ENCODE measurements at places on chromosomes 11 and 22.

DNA sequence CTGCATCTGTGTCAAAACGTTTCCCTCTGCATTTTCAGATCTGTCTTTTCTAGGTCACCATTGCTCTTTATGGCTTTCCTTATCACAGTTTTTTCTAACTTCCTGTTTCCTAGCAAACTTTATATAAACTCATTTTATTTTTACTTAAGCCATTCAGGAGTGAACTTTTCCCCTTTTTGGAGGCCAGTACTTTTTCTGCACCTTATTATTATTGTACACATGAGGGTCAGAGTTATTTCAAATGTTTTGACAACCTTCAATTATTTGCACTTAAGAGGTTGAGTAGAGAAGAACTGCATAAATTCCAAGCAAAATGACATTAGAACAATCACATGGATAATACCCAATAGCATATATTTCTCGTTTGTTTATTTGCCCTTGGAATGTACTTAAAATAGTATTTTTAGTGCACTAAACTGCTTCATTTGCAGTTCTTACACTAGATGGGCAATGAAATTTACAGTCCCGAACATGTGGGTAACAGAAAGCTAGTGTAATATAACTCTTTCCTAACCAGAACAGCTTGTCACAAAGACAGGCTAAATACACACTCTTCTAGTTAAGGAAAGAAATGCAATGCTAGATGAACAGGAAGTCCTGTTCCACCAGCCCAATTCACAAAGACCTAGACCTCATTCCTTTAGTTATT lies 79.5 kb downstream of the UBASH3B start:
- no peak for DNase-seq

DNA sequence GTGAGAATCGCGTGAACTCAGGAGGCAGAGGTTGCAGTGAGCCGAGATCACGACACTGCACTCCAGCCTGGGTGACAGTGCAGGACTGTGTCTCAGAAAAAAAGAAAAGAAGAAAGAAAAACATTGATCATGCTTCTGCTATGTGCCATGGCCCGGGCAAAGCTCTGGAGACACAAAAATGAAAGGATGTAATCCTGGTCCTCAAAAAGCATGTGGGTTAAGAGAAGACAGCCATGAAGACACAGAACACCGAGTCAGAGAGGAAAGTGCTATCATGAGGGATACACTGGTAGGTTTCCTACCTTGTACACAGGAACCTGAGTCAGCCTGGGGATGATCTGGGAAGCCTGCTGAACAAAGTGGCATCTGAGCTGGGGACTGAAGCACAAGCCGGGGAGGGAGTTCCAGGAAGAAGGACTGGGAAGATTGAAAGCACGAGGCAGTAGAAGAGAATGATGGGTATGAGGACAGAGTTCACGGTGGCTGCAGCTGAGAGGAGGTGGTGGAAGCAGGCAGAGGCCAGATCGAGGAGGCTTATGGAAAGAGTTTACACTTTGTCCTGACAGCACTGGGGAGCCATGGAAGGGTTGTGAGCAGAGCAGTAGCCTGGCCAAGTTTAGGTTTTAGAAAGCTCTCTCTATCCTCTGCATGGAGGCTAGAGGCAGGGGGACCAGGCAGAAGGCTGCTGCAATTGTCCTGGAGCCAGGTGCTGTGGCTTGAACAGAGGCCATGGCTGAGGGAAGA lies 9.9 kb upstream of the MAFF start:
- DNase-seq, result no peak

DNA sequence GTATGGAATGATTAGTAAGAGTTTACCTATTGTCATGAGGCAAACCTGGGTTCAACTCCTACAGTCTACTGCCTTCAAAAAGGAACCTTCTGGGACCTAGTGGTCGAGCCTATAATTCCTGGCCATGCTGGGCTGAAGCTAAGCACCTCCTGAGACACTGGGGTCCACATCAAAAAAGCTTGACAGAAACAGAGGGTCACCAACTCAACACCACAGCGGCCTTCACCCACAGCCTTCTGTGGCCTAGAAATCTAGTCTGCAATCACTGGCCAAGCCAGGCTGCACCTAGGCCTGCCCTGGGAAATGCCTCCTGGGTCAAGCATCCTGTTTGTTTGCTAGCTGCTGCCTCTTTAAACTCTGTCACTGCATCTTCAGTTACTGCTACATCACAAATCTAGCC lies 153.9 kb upstream of the C11orf58 start:
- DNase-seq, result no peak

DNA sequence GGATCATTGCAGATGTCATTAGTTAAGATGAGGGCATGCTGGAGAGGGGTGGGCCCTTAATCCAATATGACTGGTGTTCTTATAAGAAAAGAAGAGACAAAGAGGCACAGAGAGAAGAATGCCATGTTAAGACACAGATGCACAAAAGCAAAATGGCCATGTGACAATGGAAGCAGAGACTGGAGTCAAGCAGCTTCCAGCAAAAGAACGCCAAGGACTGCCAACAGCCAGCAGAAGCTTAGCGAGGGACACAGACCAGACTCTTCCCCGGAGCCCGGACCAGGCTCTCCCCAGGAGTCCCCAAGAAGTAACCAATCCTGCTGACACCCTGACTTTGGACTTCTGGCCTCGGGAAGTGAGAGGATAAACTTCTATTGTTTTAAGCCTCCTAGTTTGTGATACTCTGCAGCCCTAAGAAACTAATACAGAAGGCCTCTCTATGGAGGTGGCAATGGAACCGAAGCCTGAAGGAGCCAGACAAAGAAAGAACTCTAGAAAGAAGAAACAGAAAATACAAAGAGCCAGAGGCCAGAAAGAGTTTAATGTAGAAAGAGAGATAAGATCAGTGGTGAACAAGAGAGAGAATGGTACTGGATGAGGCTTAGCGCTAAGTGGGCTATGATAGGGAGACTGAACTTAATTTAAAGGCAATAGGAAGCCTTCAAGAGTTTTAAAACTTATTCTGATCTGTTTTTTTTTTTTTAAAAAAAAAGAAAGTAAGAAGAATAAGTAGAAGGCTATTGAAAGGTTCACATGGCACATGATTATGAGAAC lies 27.7 kb downstream of the PRCP start:
- DNase-seq, result no peak

DNA sequence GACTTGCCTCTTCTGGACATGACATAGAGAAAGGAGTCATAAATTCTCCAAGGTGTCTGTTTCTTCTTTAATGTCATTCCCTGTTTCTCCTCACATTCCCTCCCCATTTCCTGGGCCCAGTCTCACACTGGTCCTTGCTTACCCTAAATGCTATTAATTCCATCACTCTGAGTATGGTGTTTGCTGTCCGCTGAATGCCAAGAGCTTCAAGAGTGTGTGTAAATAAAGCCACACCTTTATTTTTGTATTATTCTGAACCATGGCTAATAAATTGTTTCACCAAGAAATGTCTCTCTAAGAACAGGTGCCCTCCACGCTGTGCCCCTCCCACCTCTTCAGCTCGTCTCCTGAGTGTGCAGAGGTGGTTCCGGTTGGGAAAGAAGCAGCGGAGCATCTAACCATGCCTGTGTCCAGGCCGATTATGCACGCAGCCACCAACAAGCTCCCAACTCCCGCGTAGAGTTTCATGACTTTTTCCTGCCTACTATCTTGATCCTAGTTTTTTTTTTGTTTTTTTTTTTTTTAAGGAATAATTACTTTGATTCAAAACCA lies 8.6 kb downstream of the TMEM121B start:
- no peak for DNase-seq

GRCh38 chr11:2932850-2933251 lies 3.6 kb upstream of the PHLDA2 start:
- DNase-seq, result no peak

DNA sequence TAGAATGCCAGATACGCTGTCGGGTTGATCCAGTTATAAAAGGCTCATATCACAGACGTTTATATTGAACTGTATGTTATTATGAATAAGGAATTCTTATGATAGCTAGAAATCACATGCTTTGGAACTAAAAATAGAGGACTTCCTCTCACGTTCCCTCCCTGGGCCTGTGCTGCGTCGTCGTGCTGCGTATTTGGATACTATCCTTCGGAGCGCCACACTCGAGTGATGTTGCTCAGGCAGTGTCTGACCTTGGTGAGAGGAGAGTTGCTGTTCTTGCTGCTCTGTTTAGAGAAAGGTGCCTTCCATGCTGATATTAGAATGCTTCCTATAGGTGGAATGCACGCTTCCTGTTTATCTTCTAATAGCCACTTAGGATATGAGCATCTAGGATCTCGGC lies 20.2 kb upstream of the ST14 start:
- DNase-seq, result no peak

DNA sequence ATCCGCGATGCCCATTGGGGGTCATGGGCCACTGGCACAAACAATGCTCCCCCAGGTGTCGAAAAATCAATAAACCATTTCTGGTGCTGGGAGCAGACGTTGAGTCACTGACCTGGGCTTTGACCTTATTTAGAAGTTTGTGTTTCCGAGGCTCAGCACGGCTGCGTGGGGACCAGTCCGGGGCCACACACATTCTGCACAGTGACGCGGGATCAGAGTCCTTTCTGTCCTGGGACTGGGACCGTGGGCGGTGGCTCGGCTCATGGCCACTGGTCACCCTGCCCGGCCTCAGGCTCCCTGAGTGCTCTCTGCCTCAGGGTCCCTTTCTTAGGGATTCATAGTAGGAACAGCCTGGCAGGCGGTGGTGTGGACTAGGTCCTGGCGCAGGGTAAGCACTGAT lies 1266.0 kb downstream of the BRD1 start:
- DNase-seq, result no peak

GRCh38 chr11:2375964-2376551 lies 1.1 kb upstream of the CD81 start:
- DNase-seq, result no peak

DNA sequence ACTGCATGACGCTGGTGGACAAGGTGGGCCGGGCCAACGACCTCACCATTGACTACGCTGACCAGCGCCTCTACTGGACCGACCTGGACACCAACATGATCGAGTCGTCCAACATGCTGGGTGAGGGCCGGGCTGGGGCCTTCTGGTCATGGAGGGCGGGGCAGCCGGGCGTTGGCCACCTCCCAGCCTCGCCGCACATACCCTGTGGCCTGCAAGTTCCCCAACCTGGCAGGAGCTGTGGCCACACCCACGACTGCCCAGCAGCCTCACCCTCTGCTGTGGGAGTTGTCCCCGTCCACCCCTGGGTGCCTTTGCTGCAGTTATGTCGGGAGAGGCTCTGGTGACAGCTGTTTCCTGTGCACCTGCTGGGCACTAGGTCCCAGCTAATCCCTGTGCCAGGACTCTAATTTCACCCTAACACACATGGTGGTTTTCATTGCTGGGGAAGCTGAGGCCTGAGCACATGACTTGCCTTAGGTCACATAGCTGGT lies 49.0 kb upstream of the PPP6R3 start:
- DNase-seq, result no peak

DNA sequence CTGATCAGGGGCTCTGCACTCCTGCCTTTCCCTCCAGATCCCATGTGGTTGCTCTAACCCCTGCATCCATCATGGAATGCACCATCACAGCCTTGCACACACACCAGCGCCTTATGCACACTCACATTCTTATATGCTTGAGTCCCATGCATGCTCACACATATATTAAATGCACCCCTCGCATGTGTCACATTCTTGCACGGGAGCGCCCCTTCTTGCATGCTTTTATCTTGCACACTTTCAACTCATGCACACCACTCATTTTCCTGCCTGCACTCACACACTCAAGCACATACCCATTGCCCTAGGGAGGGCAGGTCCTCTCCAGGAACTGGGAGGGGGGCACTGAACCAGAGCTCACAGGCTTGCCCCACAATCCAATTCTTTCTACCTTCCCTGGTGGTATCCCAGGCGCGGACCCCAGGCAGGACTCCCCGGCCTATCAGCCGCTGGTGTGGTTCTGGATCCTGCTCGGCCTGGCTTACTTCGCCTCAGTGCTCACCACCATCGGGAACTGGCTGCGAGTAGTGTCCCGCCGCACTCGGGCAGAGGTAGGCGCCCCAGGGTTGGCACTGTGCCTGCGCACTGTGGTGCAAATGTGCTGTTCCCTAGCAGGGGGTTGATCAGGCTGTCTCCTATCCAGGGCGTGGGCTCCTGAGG lies 2.3 kb upstream of the CATSPERZ start:
- DNase-seq, result no peak
